ENCODE measurements at places on chromosomes 6 and 20. TPM values are rescaled to one million over a fixed set of nuclear protein-coding genes. Genes with fewer than 3 reads are reported as not detected.

The SLC52A3 gene
- 22.1 TPM for polyA plus RNA-seq

The PHACTR1 gene
- polyA plus RNA-seq = 2.8 TPM

DNA sequence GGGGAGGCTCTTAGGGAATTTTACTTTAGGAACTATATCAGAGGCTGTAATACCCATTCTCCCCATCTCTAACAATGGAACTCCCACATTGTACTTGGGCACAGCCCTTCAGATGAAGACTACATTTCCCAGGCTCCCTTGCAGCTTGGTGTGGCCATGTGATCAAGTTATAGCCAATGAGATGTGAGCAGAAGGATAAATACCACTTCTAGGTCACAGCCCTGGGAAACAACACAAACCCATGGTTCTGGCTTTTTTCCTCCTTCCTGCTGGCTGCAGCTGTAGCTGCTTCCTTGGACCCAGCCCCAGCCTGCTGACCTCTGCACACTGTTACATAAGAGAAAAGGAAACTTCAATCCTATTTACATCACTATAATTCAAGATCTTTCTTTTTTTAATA, 445.9 kb upstream of the JARID2 start:
- peak; percentile 78 for DNase-seq
- no peak overlapping the region for H3K27ac ChIP-seq
- no peaks in the 10 kb centered on the region for H3K27me3 ChIP-seq
- H3K4me3 ChIP-seq = no peak overlapping the region
- H3K36me3 ChIP-seq = no peaks in the 10 kb centered on the region
- peaks cover 13% of the 10 kb centered on the region for H3K4me1 ChIP-seq

DNA sequence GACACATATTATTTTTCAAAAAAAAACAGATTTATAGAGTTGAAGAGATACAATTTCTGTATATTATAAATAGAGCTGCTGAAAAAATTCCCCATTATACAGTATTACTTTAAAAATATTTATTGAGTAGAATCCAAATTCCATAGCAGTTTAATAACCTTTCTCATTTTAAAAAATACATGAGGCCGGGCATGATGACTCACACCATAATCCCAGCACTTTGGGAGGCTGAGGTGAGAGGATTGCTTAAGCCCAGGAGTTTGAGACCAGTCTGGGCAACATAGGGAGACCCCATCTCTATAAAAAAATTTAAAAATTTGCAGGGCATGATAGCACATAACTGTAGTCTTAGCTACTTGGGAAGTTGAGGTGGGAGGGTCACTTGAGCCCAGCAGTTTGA, 13.0 kb downstream of the ATRN start:
- DNase-seq = no peak
- H3K4me1 ChIP-seq = no peaks in the 10 kb centered on the region
- H3K36me3 ChIP-seq = no peaks in the 10 kb centered on the region
- no peak overlapping the region for H3K27ac ChIP-seq

DNA sequence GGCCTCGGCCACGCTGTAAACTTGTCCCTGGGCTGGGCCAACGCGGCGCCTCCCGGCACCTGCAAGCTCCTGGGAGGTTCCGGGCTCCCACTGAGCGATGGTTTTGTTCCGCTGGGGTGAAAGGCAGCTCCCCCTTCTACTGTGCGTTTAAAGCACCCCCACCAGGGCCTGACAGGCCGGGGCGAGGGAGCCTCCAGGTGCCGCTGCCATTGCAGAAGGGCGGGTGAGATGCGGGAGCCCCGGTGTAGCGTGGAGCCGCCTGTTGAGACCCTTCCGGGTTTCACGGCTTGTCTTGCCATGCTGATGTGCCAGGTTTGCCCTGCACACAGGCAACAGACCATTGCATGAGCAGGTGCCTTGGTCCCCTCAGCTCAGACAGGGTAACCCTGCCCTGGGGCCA, 2.9 kb downstream of the COL20A1 start:
- H3K27me3 ChIP-seq = peaks cover 25% of the 10 kb centered on the region
- no peaks in the 10 kb centered on the region for H3K4me1 ChIP-seq
- no peak for DNase-seq
- H3K27ac ChIP-seq = no peak overlapping the region
- no peaks in the 10 kb centered on the region for H3K36me3 ChIP-seq
